M059J (cell line): ENCODE measurements at places on chromosomes 12 and 14.

DNA sequence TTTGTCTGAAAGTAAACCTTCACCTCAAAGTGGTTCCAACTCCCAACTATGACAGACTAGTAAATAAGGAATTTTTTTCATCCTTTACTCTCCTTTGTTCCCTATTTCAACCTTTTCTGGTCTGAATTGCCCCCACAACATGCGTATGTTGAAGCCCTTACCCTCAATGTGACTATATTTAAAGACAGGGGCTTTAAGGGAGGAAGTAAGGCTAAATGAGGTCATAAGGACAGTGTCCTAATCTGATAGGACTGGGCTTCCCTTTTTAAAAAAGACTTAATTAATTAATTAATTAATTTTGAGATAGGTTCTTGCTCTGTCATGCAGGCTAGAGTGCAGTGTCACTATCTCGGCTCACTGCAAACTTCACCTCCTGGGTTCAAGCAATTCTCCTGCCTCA, 86.3 kb downstream of the VCPKMT start:
- DNase-seq, result no peak

- peak; percentile 83 for DNase-seq
Measured at GRCh38 chr12:47079981-47080724, 394 bp upstream of the AMIGO2 start.

DNA sequence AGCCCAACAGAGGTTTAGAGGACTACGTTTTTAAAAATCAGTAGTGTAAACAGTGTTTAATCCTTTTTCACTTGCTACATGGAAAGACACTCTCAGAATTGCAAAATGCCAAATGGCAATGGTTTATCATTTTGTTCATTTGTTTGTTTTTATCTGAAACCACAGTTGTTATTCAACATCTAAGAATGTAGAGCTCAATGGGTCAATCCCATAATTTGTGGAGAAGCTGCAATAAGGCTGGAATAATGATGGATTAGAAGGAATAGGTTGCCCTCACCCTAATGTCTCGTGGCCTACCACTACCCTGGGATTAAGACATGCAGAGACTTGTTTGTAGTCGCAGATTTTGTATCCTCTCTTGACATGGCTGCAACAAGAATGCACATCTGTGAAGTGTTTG, 115.7 kb downstream of the LLPH start:
- peak; percentile 78 for DNase-seq

GRCh38 chr14:23055621-23056144, 1.6 kb downstream of the CDH24 start:
- DNase-seq, result no peak

DNA sequence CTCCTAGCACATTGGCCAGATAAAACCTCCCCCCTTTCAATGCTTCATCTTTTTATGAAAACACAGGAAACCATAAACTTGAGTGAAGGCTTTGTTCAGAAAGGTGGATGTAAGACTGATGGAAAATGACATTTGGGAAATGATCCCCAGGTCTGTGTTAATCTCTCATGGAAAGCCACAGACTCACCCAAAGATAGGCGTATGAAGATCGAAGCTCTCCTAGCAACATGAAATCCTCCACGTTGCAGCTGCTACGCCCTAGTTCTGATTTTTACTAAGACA, 63.4 kb upstream of the PTGR2 start:
- no peak for DNase-seq
